ENCODE measurements at places on chromosomes 16 and 17.

DNA sequence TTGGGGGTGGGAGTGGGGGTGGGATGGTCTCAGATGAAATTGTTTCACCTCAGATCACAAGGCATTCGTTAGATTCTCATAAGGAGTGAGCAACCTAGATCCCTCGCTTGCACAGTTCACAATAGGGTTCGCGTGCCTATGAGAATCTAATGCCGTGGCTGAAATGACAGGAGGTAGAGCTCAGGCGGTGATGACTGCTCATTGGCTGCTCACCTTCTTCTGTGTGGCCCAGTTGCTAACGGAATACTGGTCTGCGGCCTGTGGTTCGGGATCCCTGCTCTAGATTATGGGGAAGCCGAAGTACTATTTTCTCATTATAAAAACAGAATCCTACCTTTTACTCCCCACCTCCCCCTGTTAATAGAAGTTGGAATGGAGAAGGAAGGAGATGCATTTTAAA, 18.9 kb downstream of the CLTC start:
- DNase-seq = no peak

DNA sequence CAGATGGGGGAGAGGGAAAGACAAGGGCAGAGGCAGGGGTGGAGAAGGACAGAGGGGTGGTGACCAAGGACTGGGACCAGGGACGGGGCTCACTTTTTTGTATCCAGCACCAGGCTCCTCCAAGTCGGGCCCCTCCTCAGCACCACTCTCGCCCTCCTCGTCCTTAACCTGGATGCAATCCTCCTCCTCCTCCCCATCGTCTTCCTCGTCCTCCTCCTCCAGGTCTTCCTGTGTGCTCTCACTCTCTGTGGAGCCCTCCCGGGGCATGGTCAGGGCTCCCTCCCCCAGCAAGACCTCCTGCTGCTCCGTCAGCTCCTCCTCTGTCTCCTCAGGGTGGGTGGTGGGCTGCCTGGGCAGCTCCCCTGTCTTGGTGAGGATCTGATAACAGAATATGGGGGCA, 16.8 kb downstream of the G6PC3 start:
- no peak for DNase-seq

DNA sequence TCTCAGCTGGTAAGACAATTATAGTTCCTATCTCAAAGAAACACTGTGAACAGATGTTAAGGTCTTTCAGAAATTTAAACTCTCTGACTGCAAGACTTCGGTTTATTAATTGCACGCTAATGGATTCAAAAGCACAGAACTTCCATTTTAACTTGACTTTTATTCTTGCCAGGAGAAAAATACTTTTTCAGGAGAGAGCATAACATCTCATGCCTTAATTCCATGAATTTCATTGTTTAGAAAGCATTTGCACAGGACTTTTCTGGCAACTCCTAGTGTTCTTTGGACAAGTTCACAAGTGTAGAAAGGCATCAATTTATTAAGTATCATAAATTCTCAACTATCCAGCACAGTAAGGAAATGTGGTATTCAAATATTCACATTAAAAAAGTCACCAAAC, 22.4 kb downstream of the STX8 start:
- DNase-seq = no peak

- no peak for DNase-seq
Measured at GRCh38 chr17:71213936-71214335, 906.9 kb upstream of the SOX9 start.

- DNase-seq = no peak
Measured at GRCh38 chr16:12262454-12263180, 286.1 kb downstream of the SNX29 start.

GRCh38 chr16:82042846-82043245, 7.8 kb downstream of the HSD17B2 start:
- no peak for DNase-seq

- no peak for DNase-seq
Measured at GRCh38 chr16:75052481-75053202, 53.8 kb downstream of the ZNRF1 start.

DNA sequence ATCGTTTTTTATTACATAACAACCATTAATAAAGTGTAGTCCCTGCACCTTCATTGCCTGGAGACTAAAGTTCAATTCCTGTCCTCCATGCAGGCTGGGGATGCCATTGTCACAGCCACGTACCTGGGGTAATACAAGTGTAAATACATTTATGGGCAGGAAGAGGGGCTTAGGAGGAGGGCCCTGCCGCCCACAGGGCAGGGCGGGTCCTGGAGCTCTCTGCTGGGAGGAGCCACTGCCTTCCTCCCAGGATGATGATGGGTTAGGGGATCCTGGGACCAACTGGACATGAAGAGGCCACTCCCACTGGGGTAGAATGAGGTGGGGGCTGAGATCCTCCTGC, 44.1 kb upstream of the SLC38A10 start:
- no peak for DNase-seq

- DNase-seq = no peak
Measured at GRCh38 chr17:71496552-71496951, 624.3 kb upstream of the SOX9 start.

DNA sequence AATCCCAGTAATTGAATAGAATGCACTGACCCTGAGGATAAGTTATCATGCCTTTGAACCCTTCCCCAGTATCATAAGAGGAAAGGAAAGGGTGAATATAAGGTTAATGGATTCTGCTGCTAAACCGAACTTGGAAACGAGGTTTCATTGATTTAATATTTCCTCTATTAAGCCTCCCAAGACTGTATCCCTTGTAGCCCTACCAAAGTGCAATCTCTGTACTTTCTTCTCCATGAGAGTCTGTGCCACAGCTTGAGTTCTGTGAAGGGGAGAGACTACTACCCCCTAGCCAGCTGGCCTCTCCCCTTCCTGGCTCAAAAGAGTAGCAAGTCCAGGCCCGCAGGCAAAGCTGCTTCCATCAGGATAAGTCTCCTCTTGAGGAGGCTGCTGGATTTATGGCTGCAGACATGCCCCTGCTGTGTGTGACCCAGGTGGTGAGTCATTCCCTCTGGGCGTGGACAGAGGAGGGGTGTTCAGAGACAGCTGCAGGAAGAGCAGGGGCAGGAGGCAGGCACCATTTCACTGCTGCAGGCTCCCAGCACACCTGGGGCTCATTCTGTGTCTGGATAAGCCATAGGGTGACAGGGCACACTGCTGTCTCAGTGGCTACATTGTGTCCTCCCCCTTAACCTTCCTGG, 58.4 kb downstream of the TOM1L2 start:
- no peak for DNase-seq

DNA sequence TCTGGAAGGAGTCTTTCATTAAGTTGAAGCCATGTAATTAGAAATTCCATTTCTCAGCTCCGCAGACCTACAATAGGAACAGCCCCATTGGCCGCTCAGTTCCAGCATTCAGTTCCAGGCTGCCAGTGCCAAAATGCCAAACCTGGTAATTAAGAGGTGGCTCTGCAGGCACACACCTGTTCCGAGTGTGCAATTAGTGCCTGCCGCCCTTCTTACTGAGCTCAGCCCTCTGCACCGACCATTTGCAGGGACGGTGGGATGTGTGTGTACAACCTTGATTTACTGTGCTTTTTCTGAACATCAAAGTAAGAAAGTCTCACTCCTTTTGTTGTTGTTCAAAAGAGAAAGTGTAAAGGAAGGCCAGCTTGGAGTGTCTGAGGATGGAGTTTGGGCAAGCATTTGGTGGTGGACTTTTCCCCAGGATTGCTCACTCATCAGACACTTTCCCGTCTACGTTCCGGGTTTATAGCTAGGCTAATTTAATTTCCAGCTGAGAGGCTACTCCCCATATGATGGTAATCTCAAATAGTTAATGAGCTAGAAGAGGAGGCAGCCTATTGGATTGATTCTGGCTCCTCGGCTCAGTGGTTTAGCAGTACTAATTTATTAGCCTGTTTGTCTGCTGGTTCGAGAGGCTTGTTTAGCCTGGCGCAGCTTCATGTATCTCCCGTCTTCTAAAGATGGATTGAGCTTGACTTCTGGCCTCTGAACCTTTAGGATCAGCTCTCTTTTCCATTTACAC, 20.0 kb downstream of the HS3ST3B1 start:
- no peak for DNase-seq

- no peak for DNase-seq
Measured at GRCh38 chr16:72841506-72841905, 206.4 kb downstream of the ZFHX3 start.

- DNase-seq = no peak
Measured at GRCh38 chr17:14078027-14078426, 8.7 kb downstream of the COX10 start.

- no peak for DNase-seq
Measured at GRCh38 chr16:10250137-10250828, 68.1 kb upstream of the GRIN2A start.

DNA sequence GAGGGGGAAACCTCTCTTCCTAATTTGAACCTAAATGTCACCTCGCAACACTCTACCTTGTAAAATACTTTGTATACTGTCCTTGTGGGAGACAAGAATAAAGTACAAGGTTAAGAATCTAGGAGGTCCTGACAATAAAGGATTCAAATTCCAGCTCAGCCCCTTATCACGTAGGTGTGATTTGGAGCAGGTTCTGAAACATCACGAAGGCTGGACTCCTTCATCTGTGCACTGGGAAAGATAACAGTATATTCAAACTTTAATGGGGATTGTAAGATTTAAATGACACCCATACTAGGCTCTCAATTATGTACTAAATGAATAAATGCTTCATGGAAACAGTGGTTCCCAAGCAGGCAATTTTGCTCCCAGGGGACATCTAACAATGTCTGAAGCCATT, 2.1 kb downstream of the TXNDC11 start:
- DNase-seq = no peak

GRCh38 chr16:87435372-87436224, 43.5 kb downstream of the MAP1LC3B start:
- no peak for DNase-seq

- no peak for DNase-seq
Measured at GRCh38 chr16:69368866-69369265, 16.9 kb downstream of the TERF2 start.

GRCh38 chr17:59372138-59372751, 40.8 kb downstream of the YPEL2 start:
- DNase-seq = no peak

DNA sequence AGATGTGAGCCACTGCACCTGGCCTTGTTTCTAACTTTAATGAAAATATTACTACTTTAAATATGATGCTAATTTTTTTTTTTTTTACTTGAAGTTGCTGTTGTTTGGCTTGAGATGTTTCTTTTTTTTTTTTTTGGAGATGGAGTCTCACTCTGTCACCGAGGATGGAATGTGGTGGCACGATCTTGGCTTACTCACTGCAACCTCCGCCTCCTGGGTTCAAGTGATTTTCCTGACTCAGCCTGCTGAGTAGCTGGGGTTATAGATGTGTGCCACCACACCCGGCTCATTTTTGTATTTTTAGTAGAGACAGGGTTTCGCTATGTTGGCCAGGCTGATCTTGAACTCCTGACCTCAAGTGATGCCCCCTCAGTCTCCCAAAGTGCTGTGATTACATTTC, 23.6 kb downstream of the IGSF6 start:
- no peak for DNase-seq

DNA sequence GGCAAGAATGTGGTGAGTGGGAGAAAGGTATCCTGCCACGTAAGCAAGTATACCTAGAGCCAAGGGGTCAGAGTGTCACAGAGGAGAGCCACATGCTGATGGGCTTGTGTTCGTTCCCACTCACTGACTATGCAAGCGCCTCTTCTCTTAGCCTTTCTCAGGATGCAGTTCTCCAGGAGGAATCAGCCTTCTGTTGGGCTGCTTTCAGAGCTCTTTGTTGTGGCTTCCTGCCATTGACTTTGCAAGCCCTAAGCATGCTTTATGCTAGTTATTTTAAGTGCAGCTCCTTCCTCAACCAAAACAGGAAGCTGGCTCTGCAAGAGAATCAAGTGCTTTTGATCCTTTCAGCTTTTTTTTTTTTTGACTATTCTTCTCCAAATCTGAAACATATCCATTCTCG, 66.6 kb downstream of the SIAH1 start:
- peak; percentile 5 for DNase-seq

DNA sequence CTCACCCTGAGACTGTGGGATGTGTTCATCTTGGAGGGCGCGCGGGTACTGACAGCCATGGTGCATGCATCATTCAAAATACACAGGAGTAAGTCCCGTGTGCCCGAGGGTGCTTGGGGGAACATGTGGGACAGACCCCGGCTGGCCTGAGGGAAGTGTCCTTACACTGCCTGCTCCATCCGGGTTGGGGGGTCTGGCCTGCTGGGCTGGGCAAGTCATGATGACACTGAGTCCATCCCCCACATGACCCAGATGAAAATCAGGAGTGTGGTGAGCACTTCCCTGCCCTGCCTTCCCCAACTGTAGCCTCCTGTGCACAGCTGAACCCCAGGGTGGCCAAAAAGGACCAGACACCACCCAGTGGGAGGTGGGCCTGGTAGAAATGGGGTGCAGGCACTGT, 10.8 kb downstream of the TBC1D26 start:
- no peak for DNase-seq

GRCh38 chr16:88264641-88265285, 118.0 kb upstream of the ZNF469 start:
- peak; percentile 29 for DNase-seq

- no peak for DNase-seq
Measured at GRCh38 chr16:19177111-19177739, 9.2 kb downstream of the SYT17 start.

- DNase-seq = no peak
Measured at GRCh38 chr17:8222380-8222629, 11.9 kb upstream of the AURKB start.

DNA sequence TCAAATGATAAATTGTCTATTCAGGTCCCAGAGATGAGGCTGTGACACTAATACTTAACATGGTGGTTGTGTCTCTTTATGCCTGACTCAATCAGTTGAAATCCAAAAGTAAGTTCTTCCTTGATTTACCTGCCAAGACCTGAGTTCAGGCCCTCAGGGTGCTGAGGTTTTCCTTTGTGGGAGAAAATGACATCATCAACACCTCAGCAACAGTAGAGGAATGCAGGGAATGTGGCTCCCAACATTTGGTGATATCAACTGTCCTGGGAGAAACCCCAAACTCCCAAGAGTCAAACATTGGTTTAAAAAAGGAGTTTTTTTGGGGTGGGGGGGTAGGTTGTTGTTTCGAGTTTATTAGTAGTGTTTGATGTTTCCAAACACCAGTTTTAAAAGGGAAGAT, 14.7 kb downstream of the RNF43 start:
- DNase-seq = no peak

GRCh38 chr17:74455821-74456220, 10.6 kb upstream of the CD300A start:
- DNase-seq = no peak

- DNase-seq = no peak
Measured at GRCh38 chr17:8155996-8156245, 3.7 kb upstream of the PER1 start.

- DNase-seq = no peak
Measured at GRCh38 chr17:70173681-70174080, 4.3 kb downstream of the KCNJ2 start.

GRCh38 chr17:82528484-82529265, 9.1 kb downstream of the FOXK2 start:
- DNase-seq = no peak

All from activated CD4-positive, alpha-beta T cell treated with anti-CD3 and anti-CD28 coated beads, Interleukin-2, amount 50 U/mL, for 1 hour (primary cell).